Activated CD4-positive, alpha-beta T cell treated with anti-CD3 and anti-CD28 coated beads, Interleukin-2, amount 10 ng/mL, durations not matched to agents 7 days and 5 days (primary cell): ENCODE measurements at places on chromosomes 2 and 18.

- H3K4me1 ChIP-seq, result peaks cover 28% of the 10 kb centered on the region
- no peaks in the 10 kb centered on the region for H3K27me3 ChIP-seq
- no peak overlapping the region for H3K4me3 ChIP-seq
- peak overlapping the region; percentile 76 for H3K27ac ChIP-seq
- H3K36me3 ChIP-seq, result peaks cover 3% of the 10 kb centered on the region
- peak; percentile 49 for DNase-seq
These were observed 79.0 kb downstream of the TTC21B start for GRCh38 chr2:165874445-165875039.

- no peaks in the 10 kb centered on the region for H3K4me1 ChIP-seq
- no peaks in the 10 kb centered on the region for H3K36me3 ChIP-seq
- H3K4me3 ChIP-seq, result no peak overlapping the region
- no peak for DNase-seq
- H3K27me3 ChIP-seq, result no peaks in the 10 kb centered on the region
These were observed 18.3 kb downstream of the ERBB4 start for GRCh38 chr2:212520340-212520739.

GRCh38 chr18:62107881-62108280 is 79.0 kb downstream of the PIGN start:
- no peak overlapping the region for H3K4me3 ChIP-seq
- H3K36me3 ChIP-seq, result no peaks in the 10 kb centered on the region
- no peak for DNase-seq
- H3K27me3 ChIP-seq, result no peaks in the 10 kb centered on the region
- no peak overlapping the region for H3K27ac ChIP-seq
- no peaks in the 10 kb centered on the region for H3K4me1 ChIP-seq

DNA sequence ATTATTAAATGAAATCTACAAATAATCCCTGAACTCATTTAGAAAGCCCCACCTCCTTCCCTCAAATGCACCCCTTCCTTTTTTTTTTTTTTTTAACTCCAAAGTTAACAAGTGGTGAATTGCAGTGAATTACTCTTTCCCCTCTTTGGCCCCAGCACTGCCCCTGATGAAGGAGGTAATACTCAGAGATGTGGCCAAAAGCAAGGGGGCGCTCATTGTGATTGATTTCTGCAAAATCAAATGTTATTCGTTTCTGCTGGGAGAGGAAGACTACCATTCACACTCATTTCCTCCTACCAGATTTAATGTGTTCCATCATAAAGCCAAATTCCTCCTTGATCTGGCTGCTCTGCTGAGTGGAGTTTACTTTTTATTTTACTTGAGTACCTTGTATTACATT is 259.4 kb downstream of the GPD2 start:
- H3K4me3 ChIP-seq, result no peak overlapping the region
- no peak for DNase-seq
- H3K27ac ChIP-seq, result no peak overlapping the region
- H3K4me1 ChIP-seq, result no peaks in the 10 kb centered on the region

DNA sequence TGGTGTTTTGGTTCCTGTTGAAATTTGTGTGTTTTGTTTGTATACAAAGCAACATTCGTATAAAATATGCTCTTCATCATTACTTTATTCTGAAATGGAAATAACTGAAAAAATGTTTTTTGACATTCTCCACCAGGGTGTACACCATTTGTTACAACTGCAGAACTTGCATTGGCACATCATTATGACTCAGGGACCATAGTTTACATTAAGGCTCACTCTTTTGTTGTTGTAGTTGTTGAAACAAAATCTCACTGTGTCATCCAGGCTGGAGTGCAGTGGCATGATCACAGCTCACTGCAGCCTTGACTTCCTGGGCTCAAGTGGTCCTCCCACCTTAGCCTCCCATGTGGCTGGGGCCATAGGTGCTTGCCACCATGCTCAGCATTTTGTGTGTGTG is 676.6 kb downstream of the TDRD15 start:
- no peak overlapping the region for H3K27ac ChIP-seq
- no peak overlapping the region for H3K4me3 ChIP-seq
- DNase-seq, result no peak
- no peaks in the 10 kb centered on the region for H3K27me3 ChIP-seq
- no peaks in the 10 kb centered on the region for H3K4me1 ChIP-seq

- no peak overlapping the region for H3K27ac ChIP-seq
- H3K4me3 ChIP-seq, result no peak overlapping the region
- no peak for DNase-seq
- no peaks in the 10 kb centered on the region for H3K36me3 ChIP-seq
- peaks cover 13% of the 10 kb centered on the region for H3K4me1 ChIP-seq
- H3K27me3 ChIP-seq, result no peaks in the 10 kb centered on the region
These were observed 109.7 kb upstream of the ZNF236 start for GRCh38 chr18:76712511-76713140.

GRCh38 chr2:59630789-59631188 is 922.7 kb downstream of the BCL11A start:
- no peak overlapping the region for H3K4me3 ChIP-seq
- no peaks in the 10 kb centered on the region for H3K27me3 ChIP-seq
- no peaks in the 10 kb centered on the region for H3K4me1 ChIP-seq
- H3K36me3 ChIP-seq, result no peaks in the 10 kb centered on the region
- DNase-seq, result no peak

GRCh38 chr2:80852079-80852807 is 547.7 kb upstream of the LRRTM1 start:
- no peaks in the 10 kb centered on the region for H3K27me3 ChIP-seq
- no peaks in the 10 kb centered on the region for H3K4me1 ChIP-seq
- no peak for DNase-seq
- H3K36me3 ChIP-seq, result no peaks in the 10 kb centered on the region

DNA sequence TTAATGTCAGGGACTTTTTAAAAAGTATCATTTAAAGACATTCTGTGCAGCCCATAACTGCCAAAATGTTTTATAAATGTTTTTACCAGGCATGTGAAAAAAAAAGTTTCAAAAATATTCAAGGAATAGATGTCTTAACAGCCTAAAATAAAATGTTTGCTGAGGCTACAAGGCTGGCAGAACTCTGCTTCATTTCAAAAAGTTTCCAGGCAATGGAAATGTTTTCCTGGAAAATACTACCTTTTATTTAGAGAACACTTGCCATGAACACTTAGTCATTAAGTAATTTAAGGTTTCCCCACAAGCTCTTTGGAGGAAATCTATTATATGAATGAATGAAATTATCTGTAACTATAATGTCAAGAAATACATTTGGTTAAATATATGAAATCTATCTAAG is 68.8 kb downstream of the THADA start:
- no peak overlapping the region for H3K27ac ChIP-seq
- no peaks in the 10 kb centered on the region for H3K4me1 ChIP-seq
- no peaks in the 10 kb centered on the region for H3K27me3 ChIP-seq
- no peak for DNase-seq
- peaks cover 30% of the 10 kb centered on the region for H3K36me3 ChIP-seq
- no peak overlapping the region for H3K4me3 ChIP-seq

- H3K4me3 ChIP-seq, result no peak overlapping the region
- H3K27ac ChIP-seq, result peak overlapping the region; percentile 9
- no peaks in the 10 kb centered on the region for H3K36me3 ChIP-seq
- peaks cover 9% of the 10 kb centered on the region for H3K4me1 ChIP-seq
- DNase-seq, result no peak
These were observed 90.1 kb downstream of the EPAS1 start for GRCh38 chr2:46387292-46387691.

GRCh38 chr2:10165282-10165681 is 42.7 kb downstream of the RRM2 start:
- peaks cover 13% of the 10 kb centered on the region for H3K4me1 ChIP-seq
- no peaks in the 10 kb centered on the region for H3K27me3 ChIP-seq
- no peak overlapping the region for H3K27ac ChIP-seq
- no peak overlapping the region for H3K4me3 ChIP-seq
- no peak for DNase-seq

DNA sequence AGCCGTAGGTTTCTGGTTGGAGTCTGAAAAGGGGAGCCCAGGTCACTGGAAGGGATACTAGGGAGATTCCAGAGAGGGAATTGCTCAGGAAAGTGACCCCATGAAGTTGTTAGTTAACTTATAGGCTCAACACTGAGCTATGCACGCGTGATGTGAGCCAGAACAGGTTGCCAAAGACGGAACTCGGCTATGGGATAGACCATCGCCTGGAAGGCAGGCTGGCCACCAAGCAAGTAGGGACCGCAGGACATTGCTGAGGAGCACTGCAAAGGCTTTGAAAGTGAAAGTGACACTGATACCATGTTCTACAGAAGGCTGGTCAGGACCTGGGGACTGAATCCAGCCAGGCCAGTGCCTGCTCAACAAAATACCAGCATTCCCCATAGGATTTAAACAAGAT is 7.3 kb downstream of the FARP2 start:
- DNase-seq, result no peak
- no peaks in the 10 kb centered on the region for H3K36me3 ChIP-seq
- no peaks in the 10 kb centered on the region for H3K27me3 ChIP-seq
- no peak overlapping the region for H3K4me3 ChIP-seq

- no peak overlapping the region for H3K27ac ChIP-seq
- no peaks in the 10 kb centered on the region for H3K36me3 ChIP-seq
- H3K4me1 ChIP-seq, result peaks cover 12% of the 10 kb centered on the region
These were observed 3.0 kb upstream of the FZD7 start for GRCh38 chr2:202030691-202031090.
